Gastroesophageal sphincter (tissue), 4 donors: ENCODE measurements at places on chromosomes 7 and 10.

DNA sequence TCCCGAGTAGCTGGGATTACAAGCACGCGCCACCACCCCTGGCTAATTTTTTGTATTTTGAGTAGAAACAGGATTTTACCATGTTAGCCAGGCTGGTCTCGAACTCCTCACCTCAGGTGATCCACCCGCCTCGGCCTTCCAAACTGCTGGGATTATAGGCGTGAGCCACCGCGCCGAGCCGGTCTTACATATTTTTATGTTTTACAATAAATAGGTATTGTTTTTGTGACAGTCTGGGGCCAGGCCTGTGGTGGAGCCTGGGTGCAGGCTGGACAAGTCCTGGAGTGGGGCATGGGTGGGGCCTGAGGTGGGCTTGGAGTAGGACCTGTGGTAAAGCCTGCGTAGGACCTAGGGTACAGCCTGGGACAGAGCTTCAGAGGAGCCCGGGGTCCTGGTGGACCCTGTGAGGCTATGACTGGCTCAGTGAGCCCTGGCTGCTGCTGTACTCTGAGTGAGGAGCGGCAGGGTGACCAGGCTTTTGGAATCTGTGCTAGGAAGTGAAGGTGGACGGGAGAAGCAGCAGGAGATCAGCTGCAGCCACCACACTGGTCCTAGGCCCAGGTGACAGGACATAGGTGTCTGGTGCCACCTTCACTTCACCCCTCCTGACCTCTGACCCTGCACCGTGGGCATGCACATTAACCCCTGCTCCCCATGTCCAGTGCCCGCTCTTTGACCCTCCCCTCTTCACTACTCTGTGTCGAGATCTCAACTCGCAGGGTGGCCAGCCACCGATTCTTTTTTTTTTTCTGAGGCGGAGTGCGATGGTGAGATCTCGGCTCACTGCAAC, 9.6 kb upstream of the ZMIZ2 start:
- ATAC-seq = no peak

GRCh38 chr10:117723343-117723742, 180.8 kb downstream of the EMX2 start:
- no peak for ATAC-seq

DNA sequence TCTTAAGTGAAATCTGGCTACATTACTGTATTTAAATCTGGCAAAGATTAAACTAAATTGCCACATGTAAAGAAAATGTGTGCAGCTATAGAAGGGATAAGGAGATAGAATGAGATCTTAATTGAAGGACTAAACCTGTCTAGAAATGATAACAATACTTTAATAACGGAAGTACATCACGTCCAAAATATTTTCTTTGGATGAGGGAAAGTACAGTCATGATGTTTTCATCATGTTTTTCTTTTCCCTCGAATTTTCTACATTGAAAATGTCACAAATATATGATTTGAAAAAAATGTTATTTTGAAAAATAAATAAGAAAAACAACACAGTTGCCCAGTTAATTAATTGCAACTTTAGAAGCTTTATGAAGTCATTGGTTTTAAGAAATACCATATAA, 143.9 kb downstream of the ETV1 start:
- ATAC-seq = no peak

DNA sequence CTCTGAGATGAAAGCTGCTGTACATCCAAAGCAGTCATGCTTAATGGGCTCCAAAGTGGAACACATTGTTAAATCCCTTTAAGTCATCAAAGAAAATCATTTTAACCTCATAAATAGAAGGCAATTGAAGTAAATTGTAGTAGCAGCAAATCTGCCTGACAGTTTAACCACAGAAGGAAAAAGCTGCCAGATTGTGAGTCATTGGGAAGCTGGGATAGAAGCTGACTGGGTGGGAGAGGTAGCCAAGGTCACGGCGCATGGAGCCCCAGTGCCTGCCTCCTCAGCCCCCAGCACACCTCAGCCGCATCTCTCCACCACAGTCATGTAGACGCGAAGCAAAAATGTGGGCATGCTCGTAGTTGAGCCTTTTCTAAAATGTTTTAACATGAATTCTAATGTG, 44.0 kb downstream of the TARP start:
- ATAC-seq = no peak

DNA sequence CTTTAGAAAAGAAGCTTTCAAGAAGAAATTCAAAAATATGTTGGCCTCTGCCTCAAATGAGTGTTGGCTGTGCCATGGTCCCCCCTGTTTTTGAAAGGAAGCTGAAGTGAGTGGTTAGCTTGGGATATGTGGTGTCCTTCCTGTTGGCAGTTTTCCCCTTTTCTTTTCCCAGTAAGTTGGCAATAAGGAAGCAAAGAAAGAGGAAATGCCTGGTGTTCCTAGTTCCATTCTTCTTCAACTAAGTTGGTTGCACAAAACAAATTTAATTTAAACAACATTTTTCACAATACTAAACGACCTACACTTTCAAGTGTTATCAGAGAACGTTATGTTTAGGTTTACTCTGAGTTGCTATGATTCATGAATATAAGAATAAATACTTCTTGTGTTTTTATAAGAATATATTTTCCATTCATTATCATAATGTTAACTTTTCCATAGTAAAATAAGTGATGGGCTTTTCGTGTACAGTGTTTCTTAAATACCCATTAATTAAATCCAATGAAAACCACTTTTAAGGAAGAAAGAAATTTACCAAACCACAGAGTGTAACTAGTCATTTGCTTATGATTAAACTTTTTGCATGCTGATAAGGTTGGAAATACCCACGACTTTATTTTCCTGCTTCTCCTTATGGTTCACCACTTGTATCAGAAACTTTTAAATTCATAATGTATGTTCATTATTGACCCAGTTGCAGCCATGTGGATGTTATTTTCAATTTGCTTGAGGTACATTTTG, 7.7 kb downstream of the HDAC9 start:
- no peak for ATAC-seq
